ENCODE measurements at places on chromosomes 11 and 22.

- no peak for DNase-seq
Measured at GRCh38 chr22:35229865-35230264, 27.4 kb upstream of the HMGXB4 start.

DNA sequence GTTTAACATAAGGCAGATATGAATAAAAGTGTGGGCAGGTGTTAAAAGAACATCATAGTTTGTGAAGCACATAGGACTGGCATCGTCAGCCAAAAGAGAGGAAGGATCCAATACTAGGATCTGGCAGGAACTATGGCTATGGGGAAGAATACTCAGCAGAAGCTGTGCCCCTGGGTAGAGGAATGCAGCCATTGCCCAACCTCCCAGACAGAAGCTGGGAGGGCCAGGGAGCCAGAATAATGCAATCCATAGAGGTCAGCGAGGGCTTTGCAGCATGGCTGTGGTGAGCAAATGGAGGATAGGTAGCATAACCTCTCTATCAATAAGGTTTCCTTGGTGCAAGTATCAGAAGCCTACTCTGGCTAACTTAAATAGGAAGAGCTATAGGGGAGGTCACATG, 11.7 kb upstream of the CSTF3 start:
- no peak for DNase-seq

DNA sequence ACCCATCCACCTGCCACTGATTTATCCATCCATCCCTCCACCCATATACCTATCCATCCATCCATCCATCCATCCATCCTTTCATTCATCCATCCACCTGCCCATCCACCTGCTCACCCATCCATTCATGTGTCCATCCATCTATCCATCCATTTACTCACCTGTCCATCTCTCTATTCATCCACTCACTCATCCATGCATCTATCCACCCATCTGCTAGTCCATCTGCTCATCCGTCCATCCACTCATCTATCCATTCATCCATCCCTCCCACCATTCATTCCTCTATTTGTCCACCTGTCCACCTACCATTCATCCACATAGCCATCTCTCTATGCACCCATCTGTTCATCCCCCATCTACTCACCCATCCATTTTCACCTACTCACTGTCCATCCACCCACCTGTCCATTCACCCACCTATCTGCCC, 48.6 kb upstream of the CCDC188 start:
- DNase-seq, result no peak

GRCh38 chr11:113873236-113873626, 2.1 kb downstream of the USP28 start:
- peak; percentile 38 for DNase-seq

GRCh38 chr22:20611418-20611817, 104.0 kb downstream of the MED15 start:
- no peak for DNase-seq

GRCh38 chr11:34165786-34166555, 60.5 kb downstream of the NAT10 start:
- DNase-seq, result no peak

GRCh38 chr11:57274904-57275498, 38.0 kb upstream of the APLNR start:
- no peak for DNase-seq

GRCh38 chr11:68038718-68039525, at the start of gene TCIRG1:
Gene TCIRG1, plus strand, starts transcription at chr11:68039025. Its CDS starts 2,247 bp downstream, at chr11:68041272.
- peak; percentile 82 for DNase-seq

DNA sequence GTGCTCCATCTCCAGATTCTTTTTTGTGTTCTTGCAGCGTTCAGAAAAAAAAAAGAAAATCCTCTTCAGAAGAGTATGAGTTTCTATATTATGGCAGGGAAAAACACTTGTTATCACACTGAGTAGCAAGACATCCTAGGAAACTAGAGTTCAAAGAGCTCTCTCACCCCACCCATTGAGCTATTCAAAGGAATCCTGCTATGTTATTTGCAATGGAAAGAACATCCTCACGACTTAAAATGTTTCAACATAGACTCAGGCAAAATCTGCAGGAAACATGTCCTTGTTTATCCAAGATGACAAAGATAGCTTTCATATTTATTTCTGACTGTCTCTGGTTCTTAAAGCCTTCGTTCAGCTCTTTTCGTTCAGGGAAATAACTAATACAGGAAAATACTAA, 331.6 kb upstream of the ANO5 start:
- DNase-seq, result no peak

DNA sequence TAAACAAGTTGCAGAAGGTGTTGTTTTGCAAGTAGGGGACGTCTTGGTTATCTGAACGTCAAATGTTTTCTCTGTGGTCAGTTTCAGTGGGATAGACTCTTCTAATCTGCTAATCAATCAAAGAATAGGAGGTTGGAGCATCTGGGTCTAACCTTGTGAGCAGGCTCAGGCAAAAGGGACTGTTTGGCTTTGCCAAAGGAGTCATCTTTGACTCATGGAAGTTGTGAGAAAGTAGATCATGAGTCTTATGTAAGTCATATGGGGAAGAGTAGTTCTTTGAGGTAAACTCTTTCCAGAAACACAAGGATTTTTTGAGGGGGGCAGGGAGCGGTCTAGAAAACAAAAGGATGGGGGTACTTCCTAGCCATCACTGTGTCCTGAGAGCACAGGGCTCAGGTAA, 27.1 kb upstream of the TOP3B start:
- no peak for DNase-seq

- DNase-seq, result no peak
Measured at GRCh38 chr11:117171404-117172061, 7.0 kb upstream of the SIDT2 start.

GRCh38 chr11:2521733-2522630, 77.2 kb downstream of the KCNQ1 start:
- DNase-seq, result no peak

DNA sequence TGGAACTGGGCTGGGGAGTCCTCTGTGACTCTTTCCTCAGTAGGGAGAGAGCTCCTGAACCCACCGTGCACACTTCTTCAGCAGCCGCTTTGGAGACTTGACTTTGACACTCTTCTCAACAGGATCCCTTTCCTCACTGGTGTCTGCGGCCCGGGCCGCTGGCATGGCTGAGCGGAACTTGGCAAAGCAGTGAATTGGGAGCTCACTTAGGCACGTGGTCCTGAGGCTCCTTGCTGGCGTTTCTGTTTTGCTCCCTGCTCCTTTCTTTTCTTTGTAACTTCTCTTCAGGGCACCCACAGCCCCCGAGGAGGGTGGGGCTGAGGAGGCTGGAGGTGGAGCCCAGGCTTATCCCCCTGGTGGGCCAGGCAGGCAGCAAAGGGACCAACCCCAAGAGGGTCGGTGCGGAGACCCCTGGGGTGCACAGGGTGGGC, 8.4 kb upstream of the KCNQ1OT1 start:
- no peak for DNase-seq

- DNase-seq, result no peak
Measured at GRCh38 chr22:28896611-28897010, 13.2 kb downstream of the ZNRF3 start.

DNA sequence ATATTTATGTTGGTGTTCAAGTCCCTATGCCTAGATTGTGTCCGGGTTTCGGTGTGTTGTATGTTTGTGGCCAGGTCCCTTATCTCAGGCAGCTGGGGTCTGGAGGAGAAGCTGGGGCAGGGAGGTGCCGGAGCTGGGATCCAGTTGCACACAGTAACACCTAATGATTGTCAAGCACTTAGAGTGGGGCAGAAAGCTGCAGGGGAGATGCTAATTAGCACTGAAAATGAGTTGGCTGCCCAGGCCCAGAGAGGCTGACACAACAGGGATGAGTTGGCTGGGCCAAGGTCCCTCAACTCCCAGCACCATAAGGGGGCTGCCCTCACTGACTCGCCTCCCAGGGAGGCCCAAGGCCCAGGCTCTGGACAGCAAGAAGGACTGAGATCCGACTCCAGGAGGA, 12.2 kb downstream of the PDE2A start:
- DNase-seq, result no peak

DNA sequence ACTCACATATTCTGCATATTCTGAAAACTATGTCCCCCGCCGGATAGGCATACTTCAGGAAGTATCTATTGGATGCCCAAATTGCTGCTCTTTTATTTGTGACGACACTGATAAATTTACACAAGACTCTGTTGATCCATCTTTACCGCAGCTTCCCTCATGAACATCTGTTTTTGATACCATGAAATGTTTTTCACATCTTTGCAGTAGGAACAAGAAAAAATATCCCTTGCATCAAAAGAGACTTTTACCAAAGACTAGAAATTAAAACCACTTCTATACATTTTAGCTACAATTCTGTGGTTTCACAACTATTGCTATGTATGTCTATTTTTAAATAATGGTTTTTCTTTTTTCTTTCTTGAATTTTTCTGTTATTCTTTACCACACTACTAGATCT, 15.3 kb downstream of the POU2AF2 start:
- no peak for DNase-seq

DNA sequence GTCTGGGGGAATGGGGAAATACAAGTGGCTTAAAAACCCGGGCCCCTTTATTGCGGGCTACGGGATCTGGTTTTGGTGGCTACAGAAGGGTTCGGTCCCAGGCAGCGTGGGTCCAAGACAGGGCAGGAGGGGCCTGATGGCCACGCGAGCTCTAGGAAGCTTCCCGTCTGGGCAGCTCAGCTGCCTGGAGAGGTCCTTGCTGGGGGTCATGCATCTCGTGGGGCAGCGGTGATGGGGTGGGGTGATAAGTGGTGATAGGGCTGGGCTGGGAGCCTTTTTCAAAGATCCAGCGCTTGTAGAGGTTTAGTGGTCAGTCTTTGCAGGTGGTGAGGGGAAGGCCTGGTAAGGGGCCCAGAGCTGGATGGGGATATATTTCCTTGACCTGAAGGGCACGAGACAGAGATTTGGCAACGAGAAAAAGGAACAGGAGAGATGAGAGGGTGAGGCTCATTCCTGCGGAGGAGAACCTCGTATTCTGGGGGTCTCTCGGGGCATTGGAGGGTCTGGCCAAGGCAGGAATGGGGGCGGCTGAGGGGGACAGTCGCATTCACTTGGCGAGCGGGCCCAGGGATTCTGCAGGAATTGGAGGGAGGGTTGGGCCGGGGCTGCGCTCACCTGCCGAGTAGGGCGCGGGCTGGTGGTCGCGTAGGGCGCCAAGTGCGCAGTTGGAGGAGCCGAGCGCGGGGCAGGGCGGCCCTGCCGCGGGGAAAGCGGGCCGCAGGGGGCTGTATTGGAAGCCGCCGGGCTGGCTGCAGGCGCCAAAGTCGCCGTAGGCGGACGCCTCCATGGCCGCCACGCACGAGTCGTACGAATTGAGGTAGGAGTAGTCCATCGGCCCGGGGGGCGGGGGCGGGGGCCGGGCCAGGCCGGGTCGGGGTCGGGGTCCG, 560 bp downstream of the PHOX2A start:
- DNase-seq, result no peak

DNA sequence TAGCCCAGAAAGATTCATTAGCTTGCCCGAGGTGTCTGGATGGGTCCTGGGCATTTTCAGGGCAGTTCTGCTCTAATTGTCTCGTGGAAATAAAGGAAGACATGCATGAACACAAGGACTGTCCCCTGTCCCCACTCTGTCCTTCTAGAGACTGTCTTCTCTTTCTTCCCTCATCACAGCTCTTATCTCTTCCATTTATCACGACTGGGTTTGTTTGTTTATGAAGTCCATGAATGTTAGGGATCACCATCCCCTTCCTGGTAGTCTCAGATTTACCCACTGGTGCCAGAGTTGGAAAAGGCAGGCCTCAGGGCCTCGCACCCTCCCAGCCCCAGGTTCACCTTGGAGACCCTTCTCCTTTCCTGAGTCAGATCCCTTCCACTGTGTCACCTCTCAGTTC, 134.8 kb downstream of the PARVA start:
- no peak for DNase-seq
